Stimulated activated CD4-positive, alpha-beta T cell treated with anti-CD3 and anti-CD28 coated beads, Interleukin-12 subunit alpha, Interleukin-12 subunit beta, amount 100 ng/mL, for 4 hours (primary cell): ENCODE measurements at places on chromosomes 16 and 17.

- no peak for DNase-seq
Observed at GRCh38 chr16:24140730-24141129, 115.4 kb upstream of the CACNG3 start.

DNA sequence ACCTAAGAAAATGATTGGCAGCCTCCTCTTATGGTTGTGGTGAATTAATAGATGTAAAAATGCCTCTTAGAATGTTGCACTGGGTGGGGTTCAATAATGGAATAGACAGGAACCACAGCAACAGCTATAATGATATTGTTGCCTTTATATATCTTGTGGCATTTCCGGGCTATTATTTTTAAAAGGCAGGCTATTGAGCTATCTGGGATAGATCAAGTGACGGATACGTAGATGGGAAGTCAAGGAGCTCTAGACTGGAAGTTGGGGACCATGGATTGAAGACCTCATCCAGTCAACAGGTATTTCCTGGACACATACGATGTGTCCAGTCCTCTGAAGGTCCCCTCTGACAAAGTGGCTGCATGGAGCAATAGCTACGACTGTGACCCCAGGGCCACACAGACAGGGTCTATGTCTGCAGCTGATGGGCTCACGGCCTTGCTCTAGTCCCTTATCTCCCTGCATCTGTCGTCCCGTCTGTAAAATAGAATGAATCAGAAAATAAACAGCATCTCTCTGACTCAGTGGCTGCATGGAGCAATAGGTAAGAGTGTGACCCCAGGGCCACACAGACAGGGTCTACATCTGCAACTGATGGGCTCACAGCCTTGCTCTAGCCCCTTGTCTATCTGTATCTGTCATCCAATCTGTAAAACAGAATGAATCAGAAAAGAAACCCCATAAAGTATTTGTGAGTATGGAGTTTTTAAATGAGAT, 117.7 kb upstream of the FOXF1 start:
- DNase-seq, result no peak

DNA sequence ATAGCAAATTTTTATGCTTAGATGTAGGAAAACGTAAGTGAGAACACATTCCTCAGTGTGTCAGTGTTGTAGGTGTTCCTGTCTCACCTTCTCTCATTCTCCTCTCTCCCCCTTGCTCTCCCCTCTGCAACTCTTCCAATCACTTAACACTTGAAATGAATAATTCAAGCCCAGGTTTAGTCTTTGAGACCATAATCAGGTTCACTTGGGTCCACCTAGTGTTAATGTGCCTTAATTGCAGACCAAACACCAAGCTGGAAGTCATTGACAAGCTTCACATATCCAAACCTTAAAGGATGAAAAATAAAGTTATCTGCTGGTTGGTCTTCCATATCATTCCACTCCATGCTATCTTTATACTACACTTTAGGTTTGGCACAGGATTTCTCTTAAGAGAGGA, 37.0 kb downstream of the STXBP4 start:
- DNase-seq, result no peak

DNA sequence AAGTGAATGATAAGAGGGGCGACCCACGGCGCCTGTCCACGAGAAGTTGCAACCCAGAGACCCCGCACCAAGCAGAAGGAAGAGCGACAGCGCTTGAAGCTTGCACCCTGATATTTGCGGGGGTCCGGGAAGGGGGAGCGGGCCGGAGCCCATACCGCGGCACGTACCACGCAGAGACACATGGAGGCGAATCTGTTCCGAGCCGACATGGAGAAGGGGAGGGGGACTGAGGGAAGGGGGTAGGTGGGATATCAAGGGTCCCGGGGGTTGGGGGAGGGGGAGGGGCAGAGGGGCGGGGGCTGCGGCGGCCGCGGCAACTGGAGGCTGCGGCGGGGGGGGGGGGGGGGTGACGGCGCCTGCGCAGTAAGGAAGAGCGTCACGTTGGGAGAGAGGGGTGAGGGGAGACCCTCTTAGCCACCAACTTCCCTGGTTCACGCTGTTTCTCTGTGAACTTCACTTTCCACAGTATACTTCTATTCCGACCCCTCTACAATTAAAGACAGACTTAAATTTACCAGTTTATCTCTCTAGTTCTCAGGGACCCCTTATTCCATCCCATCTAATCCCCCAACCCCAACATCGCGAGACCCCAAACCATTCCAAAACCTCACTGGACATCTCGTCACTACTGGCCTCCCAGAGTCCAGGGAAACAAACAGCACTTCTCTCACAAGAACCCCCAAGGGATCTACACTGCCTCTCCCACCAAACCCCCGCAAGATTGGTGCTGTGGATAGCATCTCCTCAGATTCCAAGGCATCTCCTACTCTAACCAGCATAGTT, 8.0 kb downstream of the DLG4 start:
- DNase-seq, result no peak

DNA sequence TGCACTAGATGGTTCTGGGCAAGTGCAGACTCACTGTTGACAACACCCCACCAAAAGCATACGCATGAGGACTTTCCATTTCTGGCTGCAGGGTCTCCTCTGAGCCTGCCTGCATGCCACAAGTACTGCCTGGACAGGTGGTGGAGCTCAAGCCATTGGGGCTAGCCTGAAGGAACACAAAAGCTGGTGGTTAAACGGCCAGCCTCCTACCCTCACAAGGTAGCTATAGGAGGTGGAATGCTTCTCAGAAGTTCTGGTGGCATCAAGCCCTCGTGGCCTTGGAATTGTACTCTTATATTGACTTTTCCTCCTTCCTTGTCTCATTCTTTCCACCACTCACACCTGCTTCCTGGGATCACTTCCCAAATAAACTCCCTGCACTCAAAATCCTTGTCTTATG, 56.6 kb upstream of the BCAR1 start:
- DNase-seq, result no peak

GRCh38 chr17:38879878-38880665, 10.2 kb downstream of the LASP1 start:
- no peak for DNase-seq

GRCh38 chr17:77802333-77802615, 156.2 kb upstream of the TNRC6C start:
- DNase-seq, result no peak

DNA sequence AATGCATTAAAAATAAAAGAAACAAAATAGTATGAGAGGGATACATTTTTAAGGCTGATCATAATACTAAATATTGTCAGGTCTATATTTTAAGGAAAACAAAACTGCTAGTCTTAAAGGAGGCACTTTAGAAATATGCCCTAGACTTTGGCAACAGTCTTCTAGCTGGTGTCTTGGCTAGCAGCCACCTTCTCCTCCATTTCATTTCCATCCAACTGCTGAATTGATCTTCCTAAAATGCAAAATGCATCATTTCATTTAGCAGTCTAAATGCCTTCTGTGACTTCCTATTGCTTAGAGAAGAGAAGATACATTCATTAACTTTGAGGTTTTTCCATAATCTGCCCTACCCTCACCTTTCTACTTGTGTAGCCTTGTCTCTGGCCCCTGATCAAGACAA, 1404.1 kb downstream of the CDH11 start:
- DNase-seq, result no peak

DNA sequence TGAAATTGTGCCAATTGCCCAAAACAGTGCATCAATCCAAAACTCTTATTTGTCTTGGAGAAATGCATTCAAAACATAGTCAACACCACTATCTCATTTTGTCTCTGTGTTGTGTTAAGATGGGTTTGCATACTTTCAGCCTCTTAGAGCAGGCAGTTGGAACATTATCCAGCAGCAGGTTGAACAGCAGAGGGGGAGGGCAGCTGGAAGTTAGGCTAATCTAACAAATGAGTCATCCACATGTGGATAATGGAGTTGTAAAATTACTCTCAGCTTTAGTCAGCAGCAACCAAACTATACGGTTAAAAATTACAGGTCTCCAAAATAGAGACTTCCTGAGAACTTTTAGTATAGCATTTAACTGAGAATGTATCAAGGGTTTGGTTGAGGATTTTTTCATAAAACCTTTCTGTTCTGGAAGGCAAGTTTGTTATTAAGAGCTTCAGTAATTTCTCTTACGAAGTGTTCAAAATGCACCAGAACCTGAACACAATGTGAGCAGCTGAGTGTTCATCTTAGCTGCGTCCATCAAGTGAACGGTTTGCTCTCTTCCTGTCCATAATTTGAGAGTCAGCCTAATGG, 46.3 kb downstream of the PRKCA start:
- DNase-seq, result no peak

GRCh38 chr16:83627996-83628395, 179.8 kb upstream of the HSBP1 start:
- DNase-seq, result no peak

- DNase-seq, result no peak
Observed at GRCh38 chr16:78392585-78393195, 293.2 kb downstream of the WWOX start.

DNA sequence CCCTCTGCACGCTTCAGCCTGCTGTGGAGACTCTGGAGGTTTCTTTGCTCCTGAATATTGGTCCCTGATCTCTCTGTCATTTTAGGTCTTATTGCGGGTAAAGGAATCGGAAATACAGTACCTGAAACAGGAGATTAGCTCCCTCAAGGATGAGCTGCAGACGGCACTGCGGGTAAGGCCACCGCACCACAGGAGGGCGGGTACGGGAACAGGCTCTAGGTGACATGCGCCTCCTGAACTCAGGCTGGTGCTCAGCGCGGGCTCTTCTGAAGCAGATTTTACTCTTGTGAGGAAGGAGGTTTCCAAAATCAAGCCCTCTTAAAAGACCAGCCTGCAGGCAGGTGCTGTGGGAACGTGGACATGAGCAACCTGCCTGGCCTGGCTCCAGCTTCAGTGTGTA, 29.8 kb downstream of the PLD6 start:
- DNase-seq, result no peak

DNA sequence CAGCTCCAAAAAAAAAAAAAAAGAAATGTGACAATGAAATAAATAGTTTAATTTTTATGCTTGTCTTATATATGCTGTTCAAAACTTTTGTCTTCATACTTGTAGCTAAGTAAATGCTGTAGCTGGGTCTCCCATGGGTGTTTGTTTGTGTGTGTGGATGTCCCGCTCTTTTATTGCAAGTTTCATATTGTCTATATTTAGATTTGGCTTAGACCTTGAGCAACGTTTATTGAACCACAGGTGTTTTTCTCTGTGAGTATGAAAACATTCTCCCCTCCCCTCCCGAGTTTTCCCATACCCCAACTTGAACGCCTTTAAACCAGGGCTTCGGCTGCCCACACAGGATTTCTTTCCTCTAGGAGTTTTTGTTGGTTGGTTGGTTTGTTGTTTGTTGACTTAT, 45.2 kb downstream of the MFSD11 start:
- no peak for DNase-seq
